A172 (cell line): ENCODE measurements at places on chromosomes 13 and 19.

DNA sequence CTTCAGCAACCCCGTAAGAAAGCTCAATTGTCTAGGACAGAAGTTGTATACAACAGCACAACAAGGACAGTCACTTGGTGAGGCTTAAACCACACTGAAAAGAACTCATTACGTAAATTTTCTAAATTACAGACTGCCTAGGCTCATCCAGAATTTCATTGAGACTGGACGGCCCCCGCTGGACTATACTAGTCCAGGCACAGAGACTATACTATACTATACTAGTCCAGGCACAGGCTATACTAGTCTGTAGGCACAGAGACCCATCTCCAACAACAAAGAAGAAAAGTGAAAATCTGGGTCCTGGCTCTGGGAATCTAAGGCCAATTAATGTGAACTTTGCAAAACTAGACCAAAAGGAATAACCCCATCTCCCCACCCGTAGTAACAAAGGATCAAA, 700 bp downstream of the ZNF816 start:
- DNase-seq: no peak

DNA sequence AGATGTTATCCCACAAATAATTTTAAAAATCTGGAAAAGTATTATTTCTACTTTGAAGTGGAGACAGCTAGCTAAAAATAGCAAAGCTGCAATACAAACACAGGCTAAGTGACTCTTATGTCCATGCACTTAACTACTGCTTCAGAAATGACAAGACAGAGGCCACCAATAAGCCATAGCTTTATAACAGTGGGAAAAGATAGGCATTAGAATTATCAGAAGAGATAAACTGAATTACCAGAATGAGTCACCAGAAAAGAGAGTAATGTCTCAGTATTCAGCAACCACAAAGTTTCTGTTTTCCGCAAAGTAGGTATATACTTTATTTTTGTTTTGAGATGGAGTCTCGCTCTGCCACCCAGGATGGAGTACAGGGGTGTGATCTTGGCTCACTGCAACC, 17.1 kb downstream of the CLN5 start:
- no peak for DNase-seq

- DNase-seq: no peak
Measured at GRCh38 chr19:6431891-6432290, 1.7 kb downstream of the SLC25A41 start.

DNA sequence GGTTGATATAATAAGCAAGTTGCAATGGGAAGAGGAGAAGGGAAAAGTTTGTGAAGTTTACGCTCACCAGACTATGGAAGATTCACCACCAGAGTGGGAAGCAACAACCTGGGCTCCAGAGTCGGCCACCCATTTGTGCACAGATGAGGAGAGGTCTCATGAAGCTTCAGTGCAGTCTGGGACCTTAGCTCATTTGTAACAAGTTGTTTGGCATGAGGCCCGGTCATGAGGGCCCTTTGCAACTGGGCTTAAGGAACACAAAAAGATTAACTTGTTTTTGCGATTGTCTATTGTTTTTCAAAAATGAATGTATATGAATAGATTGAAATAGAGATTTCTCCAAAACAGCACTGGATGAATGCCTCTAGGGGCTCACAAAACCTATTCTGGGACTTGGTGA, 94.2 kb downstream of the ZNF737 start:
- no peak for DNase-seq

DNA sequence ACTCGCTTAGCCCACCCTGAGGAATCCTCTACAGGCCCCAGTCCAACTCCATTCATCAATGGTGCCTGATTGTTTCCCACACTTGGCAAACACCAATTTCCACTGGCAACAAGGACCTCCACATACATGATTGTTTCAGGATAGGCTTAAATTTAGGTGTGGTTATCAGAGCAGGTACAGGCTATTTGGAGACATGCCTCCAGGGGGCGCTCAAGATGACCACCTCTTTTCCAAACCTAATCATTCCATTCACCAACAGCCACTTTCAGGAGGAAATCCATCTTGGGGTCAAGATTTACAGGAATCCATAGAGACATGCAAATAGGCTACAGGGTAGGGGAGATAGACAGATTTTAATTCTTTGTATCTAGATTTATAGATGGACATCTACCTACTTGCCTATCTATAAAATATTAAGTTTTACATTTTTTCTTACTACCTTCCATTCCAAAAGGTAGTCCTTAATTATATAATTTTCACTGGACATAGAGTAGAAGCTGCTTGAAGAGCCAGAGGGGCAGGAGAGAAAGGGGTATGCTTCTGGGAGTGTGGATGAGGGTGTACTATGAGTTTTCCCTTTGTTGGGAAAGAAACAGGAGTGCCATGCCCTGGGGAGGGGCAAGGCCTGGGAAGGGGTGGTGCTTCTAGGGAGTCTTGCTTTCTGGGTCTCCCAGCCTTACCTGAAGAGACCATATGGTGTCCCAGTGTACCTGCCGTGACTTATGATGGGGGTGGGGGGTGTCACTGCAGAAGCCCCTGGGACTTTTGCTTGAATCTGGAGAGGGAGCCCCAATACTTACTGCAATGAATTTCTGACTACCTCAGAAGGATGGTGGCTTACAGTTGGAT, 14.1 kb upstream of the PCDH8 start:
- DNase-seq: peak; percentile 23

DNA sequence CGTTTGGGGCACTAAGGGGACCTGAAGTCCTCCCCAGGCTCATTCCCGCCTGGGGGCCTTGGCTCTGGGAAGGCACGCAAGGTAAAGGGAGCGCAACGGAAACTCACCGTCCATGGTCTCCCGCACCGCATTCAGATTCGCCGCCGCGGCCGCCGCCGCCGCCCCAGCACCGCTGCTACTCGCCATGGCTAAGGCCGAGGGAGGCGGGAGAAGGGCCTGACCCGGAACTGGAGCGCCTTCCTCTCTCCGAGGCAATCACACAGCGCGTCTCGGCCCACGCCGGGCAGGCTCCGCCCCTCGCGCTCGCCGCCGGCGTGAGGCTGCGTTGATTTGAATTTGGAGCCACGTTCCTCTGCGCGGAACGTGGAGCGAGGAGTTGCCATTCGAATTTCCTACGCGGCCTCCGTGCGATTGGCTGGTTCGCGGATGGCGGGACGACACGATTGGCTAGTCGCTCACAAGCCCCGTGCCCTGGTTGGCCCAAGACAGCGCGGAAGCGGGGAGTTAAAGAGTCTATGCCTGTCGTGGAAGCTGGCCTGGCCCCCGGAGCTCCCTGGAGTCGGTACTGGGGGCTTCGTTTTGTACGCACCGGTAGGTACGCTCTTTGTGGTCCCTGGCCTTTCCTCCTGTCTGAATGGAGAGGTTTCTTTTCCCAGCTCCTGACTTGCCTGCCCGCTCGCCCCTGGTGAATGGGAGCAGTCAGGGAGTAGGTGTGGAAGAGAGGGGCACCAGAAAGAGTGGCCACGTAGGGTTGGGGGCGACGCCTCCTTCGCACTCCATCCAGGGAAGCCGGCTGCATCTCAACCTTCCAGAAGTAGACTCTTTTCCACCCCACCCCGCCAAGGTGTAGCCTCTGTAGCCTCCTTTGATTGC, at the start of the genes BORA and MZT1:
Gene BORA (plus strand): TSS at position 507 of the 873 bp plus-strand sequence. CDS start 1,018 bp downstream, outside the sequence.
Gene MZT1 (minus strand): TSS at position 213 of the 873 bp plus-strand sequence. CDS start 27 bp downstream, at position 186.
- peak; percentile 94 for DNase-seq

DNA sequence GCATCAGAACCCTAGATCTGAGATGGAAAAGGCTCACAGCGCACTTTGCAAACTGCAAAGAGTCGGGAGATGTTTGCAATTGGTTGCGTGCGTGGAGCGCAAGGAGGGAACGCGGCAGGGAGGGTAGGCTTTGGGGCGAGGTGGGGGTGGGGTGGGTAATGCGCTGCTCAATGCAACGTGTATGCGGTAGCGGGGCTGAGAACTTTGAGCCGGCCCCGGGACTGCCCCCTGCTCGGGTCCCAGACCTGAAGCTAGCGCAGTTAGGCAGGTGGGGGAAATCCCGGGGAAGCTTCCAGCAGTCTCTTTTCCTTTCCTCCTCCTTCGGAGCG, 971 bp downstream of the FOSB start:
- DNase-seq: no peak

DNA sequence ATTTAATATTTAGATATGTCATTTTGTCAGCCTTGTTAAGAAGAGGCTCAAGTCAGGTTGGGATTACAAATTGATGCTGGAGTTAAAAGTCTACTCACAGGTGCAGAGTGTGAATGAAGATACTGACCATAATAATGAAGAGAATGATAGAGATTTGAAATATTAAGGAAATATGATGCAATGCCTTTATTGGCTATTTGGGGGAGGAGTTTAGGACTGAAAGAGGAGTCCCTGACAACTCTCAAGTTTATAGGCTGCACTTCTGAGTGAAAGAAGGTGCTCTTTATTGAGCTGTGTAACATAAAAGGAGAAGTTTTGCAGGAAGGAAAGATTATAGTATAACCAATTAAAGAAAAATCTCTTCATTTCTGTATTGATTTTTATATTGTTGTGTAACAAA, 827.7 kb upstream of the PCDH9 start:
- DNase-seq: no peak

- DNase-seq: no peak
Measured at GRCh38 chr13:87459419-87459818, 211.8 kb upstream of the SLITRK5 start.

DNA sequence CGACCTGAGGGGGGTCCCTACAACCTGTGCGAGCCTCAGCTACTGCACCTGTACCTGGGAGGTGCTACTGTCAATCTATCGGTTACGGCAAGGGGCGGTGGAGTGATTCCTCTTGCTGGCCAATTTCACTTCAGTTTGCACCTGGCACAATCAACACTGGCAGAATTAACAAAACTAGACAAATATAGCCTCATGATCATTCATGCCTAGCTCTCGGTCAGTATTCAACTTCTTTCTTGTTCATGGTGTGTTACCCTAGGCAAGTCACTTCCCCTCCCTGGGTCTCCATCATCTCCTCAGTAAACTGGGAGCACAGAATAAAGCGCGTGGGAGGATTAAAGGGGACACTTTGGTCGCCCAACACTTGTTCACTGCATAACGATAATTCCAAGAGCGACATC, 618 bp downstream of the HAUS8 start:
- DNase-seq: no peak

DNA sequence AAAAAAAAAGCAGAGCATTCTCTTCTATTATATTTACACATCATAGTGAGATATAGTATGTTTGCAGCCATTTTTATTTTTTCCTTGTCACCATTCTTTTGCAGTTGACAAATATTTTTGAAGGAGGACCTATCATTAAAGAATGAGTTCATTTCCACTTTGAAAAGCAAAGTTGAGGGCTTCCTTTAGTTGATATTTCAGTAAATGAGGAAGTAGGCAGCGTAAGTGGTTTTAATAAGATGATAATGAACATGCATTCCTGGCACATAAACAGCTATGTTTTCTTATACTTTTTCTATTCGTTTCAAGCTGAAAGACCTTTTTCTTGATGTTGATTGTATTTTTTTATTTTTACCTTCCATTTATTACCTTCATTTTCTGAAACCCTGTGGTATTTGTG, 66.2 kb downstream of the ZMYM2 start:
- DNase-seq: no peak

DNA sequence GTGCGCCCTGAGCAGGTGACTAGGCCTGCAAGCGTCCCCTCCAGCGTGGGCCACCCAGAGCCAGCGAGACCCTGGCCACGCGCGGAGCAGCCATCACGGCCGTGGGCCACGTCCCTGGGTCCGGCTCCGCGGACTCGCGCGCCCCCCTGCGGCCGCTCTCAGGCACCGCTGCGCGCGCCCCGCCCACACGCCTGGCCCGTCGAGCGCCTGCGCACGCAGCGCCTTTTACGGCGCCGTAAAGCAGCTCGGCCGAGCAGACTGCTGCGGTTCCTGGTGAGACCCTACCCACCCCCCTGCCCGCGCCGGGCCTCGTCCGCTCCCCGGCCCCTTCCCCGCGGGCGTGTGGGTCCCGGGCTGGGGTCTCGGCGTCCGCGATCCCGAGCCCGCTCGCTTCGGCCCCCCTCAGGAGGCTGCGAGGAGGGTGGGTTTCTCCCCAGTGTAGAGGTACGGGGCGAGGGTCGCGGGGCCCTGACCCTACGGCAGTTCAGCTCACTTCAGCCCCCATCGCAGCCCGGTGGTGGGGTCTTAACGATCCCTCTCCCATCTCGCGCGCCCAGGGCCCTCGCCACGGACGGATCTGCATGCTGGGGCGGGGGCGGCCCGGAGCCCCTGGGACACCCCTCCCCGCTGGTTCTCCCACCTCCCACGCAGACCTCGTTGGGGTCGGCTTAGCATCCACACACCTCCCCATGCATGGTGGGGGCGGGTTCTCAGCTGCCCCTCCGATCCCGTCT, at the start of gene TRAPPC5:
Gene TRAPPC5 (plus strand): TSS at position 228 of the 734 bp plus-strand sequence. CDS start 1,421 bp downstream, outside the sequence.
- peak; percentile 41 for DNase-seq
